ENCODE measurements at places on chromosomes 6 and 20.

DNA sequence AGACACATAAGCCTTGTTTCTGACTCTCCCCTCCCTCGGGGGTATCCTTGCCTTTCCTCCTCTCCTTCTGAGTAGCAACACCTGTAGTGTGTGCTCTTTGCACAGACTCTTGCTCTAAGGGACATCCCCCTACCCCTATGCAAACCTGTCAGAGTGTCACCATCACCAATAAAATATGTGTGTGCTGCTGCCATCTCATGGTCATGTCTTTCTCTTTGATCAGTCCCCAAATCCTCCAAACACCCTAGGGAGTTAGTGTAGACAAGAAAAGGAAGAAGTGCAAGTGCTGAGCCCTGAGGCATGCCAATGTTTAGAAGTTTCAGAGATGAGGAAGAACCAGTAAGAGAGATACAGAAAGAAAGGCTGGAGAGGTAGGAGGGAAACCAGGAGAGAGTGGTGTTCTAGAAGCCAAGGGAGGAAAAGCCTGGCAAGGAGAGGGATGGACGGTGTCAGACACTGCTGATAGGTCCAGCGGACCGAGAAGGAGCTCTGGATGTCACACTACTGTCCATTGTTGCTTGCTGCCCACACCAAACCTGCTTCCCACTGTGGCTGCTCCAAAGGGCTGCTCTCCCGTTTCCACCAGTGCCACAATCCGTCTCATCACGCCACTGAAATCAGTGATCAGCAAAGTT is 16.4 kb downstream of the TRMT6 start:
- DNase-seq, result peak; percentile 49

DNA sequence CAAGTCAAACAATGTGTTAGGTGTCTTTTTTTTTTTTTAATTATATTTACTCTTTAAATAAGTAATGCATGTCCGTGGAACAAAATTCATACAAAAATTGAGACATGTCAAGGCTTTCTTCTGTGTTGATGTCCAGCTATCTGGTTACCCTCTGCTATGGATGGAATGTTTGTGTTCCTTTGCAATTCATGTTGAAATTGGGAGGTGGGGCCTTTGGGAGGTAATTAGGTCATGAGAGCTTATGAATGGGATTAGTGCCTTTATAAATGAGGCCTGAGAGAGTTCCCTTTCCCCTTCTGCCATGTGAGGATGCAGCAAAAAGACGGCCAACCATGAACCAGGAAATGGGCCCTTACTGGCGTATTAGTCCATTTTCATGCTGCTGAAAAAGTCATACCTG is 83.1 kb upstream of the KCNG1 start:
- no peak for DNase-seq

GRCh38 chr6:48184648-48185047 is 73.7 kb upstream of the PTCHD4 start:
- no peak for DNase-seq

DNA sequence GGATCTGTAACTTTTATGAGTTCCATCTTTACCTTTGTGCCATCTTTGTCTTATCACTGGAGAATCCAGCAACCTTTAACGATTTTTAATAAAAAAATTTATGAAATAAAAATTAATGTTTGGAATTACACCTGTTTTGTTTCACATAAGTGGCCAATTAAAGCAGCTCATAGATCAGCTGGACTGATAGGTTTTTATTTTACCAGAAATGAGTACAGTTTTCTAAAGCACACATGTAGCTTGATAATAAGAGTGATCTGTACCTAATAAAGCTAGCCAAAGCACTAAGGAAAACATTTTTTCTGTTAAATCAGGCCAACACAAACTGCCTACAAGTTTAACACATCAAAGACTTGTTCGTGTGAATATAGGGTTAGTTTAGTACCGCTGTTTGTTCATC is 500.1 kb downstream of the CDKAL1 start:
- no peak for DNase-seq

GRCh38 chr6:282867-283416 is 9.3 kb upstream of the DUSP22 start:
- DNase-seq, result no peak

DNA sequence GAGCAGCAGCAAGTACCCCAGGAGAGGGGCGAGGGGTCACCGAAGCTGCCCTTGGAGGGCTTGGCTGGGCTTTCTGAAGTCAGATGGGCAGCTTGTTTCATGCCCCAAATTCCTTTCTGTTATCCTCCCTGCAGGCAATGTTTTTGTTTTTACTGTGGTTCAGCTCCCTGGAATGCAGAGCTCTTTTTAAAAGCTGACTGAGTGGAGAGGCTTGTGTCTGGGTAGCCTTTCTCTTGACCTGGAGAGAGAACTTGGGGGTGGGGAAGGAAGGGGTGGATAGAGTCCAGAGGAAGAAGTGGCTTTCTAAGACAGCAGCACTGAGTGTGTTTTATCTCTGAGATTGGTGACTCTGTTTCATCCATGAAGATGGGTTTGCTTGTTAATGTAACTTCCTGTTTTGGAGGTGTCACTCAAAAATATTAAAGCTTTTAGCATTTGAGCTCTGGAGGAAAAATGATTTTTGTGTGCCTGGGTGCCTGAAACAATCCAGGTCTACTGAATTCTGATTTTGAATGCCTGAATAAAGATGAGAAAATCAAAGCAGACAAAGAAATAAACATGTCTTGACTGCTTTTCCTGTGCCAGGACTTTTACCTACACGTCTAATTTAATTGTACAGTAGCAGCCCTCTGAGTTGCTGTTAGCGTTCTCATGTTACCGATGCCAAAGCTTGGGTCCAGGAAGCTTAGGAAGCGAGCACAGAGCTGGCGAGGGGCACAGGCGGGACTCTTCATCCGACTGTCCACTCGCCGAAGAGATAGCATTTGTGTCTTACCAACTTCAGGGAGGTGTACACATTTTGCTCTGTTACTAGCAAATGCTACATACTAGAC is 78.2 kb upstream of the EEF1E1 start:
- no peak for DNase-seq

DNA sequence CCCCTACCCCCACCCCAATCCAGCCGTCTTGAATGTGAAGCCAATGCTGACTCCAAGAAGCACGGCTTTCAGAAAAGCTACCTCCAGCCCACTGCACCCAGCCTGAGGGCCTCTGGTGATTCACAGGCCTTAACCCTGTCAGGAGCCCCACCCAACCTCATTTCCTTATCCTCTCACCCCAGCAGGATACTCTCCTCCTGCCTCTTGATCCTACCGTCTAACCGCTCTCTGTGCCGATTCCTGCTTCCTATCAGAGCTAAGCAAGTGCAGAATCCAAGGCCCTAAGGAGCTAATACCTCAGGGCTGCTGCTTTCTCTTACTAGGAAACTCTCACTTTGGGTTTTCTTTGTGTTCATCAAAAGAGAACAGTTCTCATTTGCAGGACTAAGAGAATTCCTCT is 47.2 kb downstream of the TRERF1 start:
- DNase-seq, result no peak

DNA sequence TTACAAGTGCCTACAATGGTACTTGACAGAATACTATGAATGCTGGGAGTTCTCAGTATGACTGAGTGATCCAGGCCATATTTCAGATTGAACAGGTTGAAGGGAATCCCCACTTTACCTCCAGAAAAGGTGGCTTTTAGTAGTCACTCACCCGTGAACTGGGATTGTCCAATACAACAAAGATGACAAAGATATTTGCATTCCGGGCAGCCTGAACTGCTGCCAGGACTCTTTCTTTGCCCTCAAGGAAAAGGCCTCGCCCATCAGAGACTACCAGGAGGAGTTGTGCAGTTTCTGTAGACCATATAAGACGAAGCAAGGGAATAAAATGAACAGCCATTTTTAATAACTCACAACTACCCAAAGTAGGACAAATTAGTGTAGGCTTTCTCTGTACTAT is 6.3 kb upstream of the LYRM2 start:
- no peak for DNase-seq

DNA sequence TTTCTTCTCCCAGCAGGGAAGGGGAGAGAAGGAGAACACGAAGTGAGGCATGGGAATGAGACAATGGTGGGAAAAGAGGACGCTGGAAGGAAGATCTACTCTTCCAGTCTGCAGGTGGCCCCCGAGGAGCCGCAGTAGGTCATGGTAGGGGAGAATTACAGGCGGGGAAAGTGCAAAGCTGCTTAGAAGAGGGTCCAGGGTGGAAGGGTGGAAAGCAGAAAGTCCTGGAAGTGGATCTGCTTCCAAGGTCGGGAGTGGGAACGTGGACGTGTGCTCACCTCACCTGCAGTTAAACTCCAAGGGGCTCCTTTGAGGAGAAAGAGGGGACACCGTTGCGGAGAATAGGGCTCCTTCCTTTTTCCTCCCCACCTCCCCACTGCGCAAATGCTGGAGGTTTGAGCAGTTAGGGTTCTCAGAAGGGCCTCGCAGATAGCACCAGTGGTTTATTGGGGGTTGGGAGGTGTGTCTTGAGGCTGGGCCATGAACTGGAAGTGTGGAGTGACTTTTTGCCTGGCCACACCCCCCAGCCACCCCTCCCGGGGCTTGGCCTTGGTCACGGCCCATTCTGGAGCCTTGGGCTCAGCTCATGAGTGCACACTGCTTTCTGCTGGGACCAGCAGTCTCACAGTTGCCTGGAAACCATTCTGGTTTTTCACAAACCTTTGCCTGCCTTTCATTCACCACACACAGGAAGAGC is 100.4 kb upstream of the MLN start:
- peak; percentile 88 for DNase-seq

- peak; percentile 29 for DNase-seq
Observed at GRCh38 chr20:11234608-11235007, 560.8 kb upstream of the JAG1 start.

GRCh38 chr20:16472045-16472872 is 101.0 kb downstream of the KIF16B start:
- DNase-seq, result no peak

- DNase-seq, result no peak
Observed at GRCh38 chr6:163352011-163352685, 62.4 kb upstream of the QKI start.

GRCh38 chr6:157751547-157752200 is 71.4 kb upstream of the SNX9 start:
- no peak for DNase-seq

Measured in GM12865 (cell line).